NCI-H1105 (cell line): ENCODE measurements at places on chromosomes 7 and 10.

- DNase-seq: no peak
These were observed 81.7 kb upstream of the NFE2L3 start for GRCh38 chr7:26070290-26070689.

GRCh38 chr7:104124893-104125477, 82.8 kb downstream of the ORC5 start:
- no peak for DNase-seq

DNA sequence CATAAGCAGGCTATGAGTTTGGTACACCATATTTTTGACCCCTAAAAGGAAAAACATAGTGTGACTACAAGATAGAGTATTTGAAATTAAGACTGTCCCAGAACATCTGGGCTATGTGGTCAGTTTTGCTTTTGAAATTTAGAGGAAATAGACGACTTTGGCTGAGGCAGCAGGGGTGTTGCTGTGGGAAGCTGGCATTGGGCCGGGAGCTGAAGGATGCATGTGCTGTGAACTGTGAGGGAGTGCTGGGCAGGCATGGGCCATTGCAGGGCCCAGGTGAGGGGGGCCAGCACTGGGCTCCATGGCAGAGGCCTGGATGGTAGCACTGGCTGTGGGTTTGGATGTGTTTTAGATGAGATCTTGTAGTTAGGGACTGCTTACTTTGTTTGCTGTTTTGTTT, 168.3 kb downstream of the BMPER start:
- no peak for DNase-seq

GRCh38 chr10:113522460-113522859, 30.4 kb upstream of the HABP2 start:
- no peak for DNase-seq

DNA sequence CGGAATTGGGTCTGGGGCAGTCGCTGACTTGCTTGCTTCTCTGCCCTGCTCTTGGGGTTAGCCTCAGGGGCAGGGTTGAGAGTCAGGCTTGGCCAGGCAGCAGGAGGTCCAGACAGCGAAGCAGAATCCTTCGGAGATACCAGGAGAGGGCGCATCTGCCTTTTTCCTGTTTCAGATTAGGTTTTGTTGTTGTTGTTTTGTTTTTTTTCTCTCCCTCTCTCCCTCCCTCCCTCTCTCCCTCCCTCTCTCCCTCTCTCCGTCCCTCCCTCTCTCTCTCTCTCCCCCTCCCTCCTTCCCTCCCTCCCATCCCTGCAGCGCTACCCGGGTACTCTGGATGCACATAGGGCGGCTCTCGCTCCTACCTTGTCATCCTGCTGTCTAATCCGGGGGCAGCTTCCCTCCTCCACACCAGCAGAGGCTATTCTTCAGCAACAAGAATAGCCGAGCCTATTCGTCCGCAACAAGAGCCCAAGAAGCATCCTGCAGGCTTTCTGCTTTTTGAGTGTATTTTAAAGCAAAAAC, 758 bp upstream of the OPTN start:
- DNase-seq: peak; percentile 8

DNA sequence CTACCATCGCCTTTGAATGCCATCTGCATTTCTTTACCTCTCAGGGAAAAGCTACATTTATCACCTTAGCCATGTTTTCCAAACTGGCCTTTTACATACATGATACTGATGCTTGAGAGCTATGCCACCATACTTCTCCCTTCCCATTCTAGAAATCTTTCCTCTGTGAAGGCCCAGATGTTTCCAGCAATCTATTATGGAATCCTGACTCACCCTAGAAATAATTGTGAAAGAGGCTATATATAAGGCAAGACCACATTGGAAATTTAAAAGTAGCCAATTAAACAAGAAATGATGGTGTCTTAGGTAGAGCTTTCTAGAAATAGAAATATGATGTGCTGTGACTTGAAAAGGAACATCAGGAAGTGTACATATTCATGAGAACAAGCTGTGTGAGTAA, 389.7 kb downstream of the INHBA start:
- no peak for DNase-seq

DNA sequence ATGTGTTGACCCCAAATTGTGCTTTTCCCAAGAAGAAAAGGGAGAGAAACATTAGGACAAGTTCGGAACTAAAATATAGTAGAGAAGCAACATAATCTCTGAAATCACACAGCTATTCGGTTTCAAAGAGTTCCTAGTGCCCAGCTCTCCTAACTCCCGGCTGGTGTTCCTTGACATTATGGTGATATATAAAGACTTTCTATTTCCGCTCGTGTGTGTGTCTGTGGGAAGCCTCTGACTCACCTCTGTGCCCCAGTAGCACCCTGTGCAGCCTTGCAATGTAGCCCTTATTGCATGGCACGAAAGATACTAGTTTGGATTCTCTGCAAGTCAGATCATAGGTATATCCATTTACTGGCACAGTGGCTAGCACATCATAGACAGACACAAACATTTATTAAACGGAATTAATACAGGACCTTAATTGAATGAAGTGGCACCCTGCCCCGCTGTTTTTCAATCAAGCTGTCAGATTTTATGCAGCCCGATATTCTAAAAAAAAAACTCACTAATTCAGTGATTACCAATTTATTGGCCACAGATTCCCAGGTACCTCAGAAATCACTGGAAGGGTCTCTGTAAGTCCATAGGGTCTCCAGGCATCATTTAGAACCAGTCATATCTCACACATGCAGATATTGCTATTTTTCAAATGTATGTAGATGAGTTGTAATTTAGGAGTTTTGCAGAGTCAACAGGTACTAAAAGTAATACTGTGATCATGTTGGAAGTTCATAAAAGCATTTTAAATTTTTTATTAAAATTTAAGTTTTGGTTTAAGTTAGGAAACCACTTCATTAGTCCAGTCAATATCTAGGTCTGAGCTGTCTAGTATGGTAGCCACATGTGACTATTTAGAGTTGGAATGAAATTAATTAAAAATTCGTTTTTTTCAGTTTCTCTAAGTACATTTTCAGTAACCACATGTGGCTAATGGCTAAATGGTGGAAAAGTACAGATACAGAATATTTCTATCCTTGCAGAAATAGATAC, 43.3 kb downstream of the SFTPD start:
- no peak for DNase-seq

DNA sequence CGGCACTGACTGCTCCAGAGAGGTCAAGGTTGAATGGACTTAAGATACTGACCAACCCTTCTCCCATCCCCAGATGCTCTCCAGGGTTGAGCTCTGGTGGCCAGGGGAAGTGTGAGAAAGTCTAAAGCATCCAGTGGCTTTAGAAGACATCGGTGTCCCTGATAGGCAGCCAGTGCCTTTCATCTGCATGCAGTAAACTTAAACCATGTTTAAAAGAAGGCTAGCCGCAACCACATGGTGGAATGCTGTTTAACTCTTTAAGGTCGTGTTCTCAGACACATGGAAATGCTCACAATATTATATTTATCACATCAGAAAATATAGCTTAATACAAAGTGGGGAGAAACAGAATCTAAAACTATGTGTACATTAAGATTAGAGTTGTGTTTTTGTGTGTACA, 137.0 kb downstream of the CNNM2 start:
- DNase-seq: no peak

DNA sequence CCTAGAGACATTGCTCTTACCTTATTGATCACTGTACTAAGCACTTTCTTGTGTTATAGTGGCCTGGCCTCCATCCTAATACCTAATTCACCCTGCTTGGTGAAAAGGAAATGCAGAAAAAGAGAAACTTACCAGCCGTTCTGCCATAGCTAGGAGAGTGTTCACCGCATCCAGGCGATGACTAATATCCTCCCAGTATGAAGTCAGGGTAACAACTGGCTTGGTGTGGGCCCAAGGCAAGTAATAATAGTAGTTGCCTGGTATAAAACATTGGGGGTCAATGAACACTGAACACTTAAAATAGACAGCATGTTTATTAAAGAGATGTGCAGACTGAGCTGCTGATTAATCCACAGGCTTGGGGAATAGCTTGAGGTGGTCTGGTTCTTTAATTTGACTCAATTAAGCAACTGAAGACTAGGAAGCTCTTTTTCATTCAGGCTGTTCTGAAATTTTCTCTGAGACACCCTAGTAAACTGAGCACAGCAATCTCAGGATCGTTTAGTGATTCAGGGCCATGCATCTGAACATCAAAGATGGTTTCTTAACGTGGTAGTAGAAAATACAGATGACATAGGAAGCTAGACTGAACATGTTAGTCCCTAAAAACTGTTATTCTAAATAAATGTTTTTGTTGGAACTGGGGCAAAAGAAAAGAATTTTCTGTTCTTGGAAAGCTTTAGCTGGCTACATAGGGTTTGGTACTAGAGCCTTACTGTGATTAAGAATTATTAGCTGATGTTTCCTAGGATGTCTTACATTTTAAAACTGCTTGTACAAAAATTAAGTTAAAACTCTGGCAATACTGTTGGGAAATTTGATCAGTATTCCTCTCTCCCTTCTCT, 102.2 kb downstream of the MYOF start:
- no peak for DNase-seq

DNA sequence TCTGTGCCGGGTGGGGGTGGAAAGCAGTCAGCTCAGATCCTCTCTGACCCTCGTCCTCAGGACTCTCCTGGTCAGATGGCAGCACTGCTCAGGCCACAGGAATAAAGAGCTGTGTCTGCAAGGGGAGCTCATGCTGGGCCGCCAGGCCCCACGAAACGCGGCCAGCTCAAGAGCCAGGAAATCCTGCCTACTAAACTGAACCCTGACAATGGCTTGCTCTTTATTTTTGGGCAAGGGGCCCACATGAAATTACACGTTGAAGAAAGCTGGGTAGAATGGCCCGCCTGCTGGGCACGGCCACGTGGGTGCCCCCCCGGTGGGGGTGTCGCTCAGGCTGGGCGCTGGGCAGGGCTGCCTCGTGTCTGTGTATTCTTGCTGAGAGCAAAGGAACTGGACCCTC, 103.0 kb downstream of the ITIH5 start:
- DNase-seq: no peak

GRCh38 chr10:104300002-104300735, 31.2 kb downstream of the GSTO2 start:
- no peak for DNase-seq

- no peak for DNase-seq
These were observed 629.8 kb downstream of the KCNMA1 start for GRCh38 chr10:77007834-77008233.

- DNase-seq: no peak
These were observed 312.8 kb upstream of the PRKCQ start for GRCh38 chr10:6892864-6893263.
